ENCODE measurements at places on chromosomes 16 and 17. TPM values are rescaled to one million over a fixed set of nuclear protein-coding genes. Genes with fewer than 3 reads are reported as not detected.

Gene PLEKHM1
- 52.7 TPM for total RNA-seq

Gene RAB34
- total RNA-seq, result 12.7 TPM

Gene NOG
- total RNA-seq, result 0.63 TPM

Gene HS3ST6
- total RNA-seq, result not detected

Gene LPO
- not detected for total RNA-seq

Gene WFIKKN1
- 0.47 TPM for total RNA-seq

Gene ZNF232
- 9.8 TPM for total RNA-seq

Gene BCL6B
- total RNA-seq, result 0.47 TPM

Gene HS3ST3A1
- not detected for total RNA-seq

Gene HOXB9
- 0.65 TPM for total RNA-seq

Gene HSD17B2
- not detected for total RNA-seq

Gene PRSS33
- not detected for total RNA-seq

Gene DHRS11
- 5.0 TPM for total RNA-seq

Gene SLC52A1
- 0.94 TPM for total RNA-seq

Gene SLC16A6
- total RNA-seq, result 7.1 TPM

Gene HNF1B
- total RNA-seq, result not detected

Gene IRX5
- total RNA-seq, result not detected

Gene SLC38A8
- total RNA-seq, result not detected

Gene HCRT
- total RNA-seq, result not detected

Gene NTN1
- total RNA-seq, result not detected

Gene ETV4
- total RNA-seq, result 2.7 TPM

Gene GLTPD2
- not detected for total RNA-seq

Gene C17orf113
- 0.16 TPM for total RNA-seq

Gene SLC6A2
- not detected for total RNA-seq

Gene SLC35G6
- not detected for total RNA-seq
